Activated T-cell treated with anti-CD3 and anti-CD28 coated beads, Interleukin-2, amount 50 U/mL, for 24 hours (primary cell): ENCODE measurements at places on chromosomes 2 and 18.

DNA sequence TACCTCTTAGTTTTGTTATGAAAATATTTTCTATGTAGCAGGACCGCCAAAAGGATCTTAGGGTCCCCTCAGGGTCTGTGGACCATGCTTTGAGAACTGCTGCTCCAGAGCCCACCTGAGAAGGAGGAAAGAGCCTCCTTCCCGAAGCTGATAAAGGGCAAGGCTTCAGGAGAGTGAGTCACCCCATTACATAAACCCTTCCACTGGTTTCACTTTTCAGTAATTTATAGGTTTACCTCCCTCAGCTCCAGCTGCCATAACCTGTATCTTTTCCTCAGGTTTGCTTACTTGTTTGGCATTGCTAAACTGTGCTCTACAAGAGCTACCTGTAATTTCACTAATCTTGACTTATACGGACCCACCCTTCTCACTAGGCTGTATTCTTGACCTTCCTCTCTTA lies 6.6 kb downstream of the TTLL4 start:
- DNase-seq: no peak

DNA sequence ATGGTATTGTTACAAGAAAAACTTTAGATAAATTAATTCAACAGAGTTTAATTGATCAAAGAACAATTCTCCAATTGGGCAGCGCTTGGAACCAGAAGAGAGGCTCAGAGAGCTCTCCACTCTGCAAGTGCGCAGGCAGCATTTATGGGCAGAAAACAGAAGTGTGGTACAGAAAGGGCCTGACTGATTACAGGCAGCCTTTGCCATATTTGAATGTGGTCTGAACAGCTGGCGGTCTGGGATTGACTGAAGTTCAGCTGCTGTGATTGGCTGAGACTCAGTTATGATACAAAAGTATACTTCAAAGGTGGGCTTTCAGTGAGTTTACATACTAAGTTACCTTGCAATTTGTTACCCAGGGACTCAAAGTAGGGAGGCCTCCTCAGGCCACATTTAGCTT lies 301.3 kb upstream of the ID2 start:
- DNase-seq: no peak

GRCh38 chr2:239308661-239309397 lies 92.0 kb downstream of the HDAC4 start:
- peak; percentile 25 for DNase-seq

GRCh38 chr2:100200985-100201384 lies 58.6 kb upstream of the AFF3 start:
- DNase-seq: no peak

DNA sequence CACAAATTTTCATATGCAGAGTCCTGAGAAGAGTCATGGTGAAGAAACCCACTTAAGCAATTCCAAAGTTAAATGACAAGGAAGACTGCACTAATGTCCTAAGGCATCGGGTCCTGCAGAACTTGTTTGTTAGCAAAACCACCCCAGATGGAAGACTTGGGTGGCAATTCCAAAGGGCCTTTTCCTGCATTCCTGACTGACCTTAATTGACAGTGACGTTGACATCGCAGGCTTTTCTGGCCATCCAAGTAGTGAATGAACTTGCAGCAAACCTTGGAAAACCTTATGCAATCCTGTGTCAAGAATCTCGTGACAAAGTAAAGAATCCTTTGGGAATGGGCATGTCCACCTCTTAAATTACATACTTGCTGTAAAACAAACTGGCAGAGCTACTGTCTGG lies 112.5 kb upstream of the SH3BP4 start:
- no peak for DNase-seq

DNA sequence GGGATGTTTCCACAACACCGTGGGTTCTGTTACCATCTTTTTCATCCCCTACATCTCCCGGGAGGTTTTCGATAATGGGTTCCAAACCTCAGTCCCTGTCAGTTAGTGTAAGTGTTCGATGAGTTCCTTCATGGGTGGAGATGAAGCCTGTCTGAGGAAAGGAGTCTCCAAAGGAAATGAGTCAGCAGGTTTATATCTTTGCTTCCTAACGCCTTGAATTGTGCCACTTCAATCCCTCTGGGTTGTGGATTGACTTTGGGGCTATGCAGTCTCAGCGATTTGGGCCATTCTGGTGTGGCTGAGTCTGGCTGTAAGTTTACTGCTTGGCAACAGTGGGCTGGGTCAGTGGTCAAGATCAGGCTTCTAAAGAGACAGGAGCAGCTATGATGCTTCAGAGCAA lies 1.2 kb downstream of the SERPINB5 start:
- no peak for DNase-seq

DNA sequence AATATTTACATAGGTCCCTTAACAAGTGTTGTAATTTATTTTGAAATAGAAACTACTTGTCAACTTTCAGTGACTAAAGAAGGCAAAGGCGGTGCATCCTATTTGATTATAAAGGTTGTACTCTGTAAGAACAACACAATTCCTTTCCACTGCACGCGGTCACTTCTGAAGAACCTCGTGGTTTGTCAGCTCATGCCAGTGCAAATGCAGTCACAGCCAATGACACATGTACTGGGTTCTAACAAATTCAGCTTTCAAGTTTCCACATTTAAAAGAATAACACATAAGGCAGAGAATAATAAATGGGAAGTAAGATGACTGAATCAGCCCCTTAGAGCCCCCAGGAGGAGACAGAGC lies 39.7 kb downstream of the CYB5A start:
- DNase-seq: no peak

- DNase-seq: no peak
These were observed 487.9 kb upstream of the ID2 start for GRCh38 chr2:8193686-8194615.

- DNase-seq: no peak
These were observed 354.6 kb upstream of the SETBP1 start for GRCh38 chr18:44325903-44326635.

DNA sequence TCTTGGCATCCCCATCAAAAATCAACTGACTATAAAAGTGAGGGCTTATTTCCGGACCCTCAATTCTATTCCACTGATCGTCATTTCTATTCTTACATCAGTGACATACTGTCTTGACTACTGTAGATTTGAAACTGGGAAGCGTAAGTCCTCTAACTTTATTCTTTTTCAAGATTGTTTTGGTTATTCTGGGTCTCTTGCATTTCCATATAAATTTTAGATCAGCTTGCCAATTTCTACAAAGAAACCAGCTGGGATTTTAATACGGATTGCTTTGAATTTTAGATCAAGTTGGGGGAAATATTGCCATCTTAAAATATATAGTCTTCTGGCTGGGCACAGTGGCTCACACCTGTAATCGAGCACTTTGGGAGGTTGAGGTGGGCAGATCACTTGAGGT lies 17.9 kb upstream of the INPP4A start:
- no peak for DNase-seq

GRCh38 chr2:235406430-235406829 lies 87.4 kb upstream of the AGAP1 start:
- DNase-seq: no peak

GRCh38 chr2:63792530-63792929 lies 49.2 kb upstream of the UGP2 start:
- DNase-seq: no peak

DNA sequence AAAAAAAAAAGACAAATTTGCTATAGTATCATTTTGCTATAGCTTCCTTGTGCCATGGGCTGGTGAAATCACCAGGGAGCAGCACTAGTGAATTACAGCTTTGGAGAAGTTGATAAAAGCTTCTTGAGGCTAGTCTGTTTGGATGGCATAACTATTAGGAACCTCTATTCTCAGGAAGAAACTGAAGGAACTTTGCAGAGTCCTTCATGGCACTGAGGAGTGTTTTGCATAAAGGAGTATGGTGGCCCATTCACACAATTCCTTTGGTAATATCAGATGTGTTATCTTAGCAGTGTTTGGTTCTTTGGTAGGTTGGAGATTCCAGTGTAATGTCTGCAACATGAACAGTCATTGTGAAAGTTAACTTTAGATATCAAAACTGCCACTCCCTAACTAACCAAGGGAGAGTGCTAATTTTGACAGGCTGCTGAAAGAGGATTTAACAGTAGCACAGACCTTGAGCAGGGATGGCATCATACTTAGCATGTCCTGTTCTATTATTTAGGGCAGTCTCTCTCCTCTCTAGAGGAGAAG lies 76.6 kb upstream of the ZFP36L2 start:
- DNase-seq: no peak

GRCh38 chr18:73199151-73199550 lies 331.4 kb upstream of the NETO1 start:
- no peak for DNase-seq

- no peak for DNase-seq
These were observed 16.6 kb upstream of the ASPRV1 start for GRCh38 chr2:69977906-69978482.

DNA sequence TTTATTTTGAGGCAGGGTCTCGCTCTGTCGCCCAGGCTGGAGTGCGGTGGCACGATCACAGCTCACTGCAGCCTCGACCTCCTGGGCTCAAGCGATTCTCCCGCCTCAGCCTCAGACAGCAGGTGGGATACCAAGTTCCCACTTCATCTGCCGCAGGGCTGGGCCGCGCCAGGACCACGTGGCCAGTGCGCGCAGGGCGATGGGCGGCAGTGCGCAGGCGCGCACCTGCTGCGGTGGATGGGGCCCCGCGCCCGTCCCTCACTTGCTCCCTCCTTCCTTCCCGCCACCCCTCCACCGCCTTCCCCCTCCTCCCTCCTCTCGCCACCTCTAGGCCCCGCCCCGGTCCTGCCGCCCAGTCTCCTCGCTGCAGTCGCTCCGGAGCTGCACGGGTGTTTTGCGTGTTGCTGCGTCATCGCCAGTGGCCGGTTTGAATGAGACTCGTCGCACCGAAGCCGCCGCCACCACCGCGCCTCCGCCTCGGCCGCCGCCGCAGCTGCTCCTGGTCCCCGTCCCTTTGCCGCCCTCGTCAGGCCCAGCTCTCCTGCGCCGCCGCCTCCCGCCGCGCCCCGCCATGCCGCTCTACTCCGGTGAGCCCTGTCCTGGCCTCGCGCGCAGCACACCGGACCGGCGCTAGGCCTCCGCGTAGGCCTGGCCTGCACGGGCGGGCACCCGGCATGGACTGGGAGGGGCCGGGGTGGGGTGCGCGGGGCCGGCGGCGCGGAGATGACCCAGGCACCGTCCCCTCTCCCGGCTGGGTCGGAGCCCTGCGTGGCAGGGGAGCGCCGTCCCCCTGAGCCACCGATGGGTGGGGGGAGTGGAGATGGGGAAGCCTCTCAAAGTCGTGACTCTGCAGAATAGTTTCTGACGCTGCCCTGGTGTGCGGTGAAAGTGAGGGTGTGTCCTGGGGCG lies at the start of gene USP14:
Gene USP14, plus strand, starts transcription at position 430 of the 909 bp plus-strand sequence. Its CDS starts 142 bp downstream, at position 572.
- peak; percentile 97 for DNase-seq

- DNase-seq: peak; percentile 75
These were observed 18.1 kb downstream of the LPIN2 start for GRCh38 chr18:2994603-2995432.

DNA sequence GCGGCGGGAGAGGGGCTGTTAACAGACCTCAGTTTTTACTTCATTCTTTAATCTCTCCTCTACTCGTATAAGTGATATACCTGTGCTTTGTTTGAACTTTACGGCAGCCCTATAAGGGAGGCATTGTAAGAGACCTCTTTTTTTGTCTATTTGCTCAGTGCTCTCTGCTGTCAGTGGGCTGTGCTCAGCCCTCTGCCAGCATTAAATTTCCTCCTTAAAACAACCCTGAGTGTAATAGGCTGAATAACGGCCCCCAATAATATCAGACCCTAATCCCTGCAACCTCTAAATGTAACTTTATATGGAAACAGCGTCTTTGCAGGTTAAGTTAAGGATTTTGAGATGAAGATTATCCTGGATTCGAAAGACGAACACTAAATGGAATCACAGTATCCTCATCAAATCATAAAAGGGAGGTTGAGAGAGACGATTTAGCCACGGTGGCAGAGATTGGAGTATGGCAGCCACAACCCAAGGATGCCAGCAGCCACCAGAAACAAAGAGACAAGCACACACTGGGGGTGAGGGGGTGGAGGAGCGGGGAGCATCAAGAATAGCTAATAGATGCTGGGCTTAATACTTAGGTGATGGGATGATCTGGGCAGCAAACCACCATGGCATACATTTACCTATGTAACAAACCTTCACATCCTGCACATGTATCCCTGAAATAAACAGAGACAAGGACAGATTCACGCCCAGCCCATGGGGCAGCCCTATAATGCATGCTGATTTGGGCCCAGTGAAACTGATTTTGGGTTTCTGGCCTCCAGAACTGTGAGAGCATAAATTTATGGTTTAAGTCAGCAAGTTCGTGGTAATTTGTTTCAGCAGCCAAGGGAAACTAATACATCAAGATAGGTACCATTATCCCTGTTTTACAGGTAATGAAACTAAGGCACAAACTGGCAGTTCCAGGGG lies 894 bp upstream of the FARSB start:
- DNase-seq: no peak

DNA sequence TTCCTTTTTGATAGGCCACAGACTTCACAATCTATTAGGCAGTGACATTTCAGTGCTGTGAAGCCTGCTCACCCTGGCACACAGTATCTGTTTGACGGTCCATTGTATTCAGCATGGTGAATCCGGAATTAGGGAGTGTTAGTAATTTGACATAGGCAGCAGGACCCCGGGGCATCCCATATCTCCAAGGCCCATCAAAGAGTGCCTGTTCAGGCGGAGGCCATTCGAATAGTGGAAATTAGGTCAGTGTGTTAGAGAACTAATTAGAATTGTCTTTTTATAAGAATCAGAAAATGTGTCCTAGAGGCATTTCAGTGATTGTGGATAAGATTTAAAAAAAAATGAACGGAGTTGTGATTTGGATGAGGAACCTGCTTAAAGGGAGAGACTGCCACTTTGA lies 818.8 kb upstream of the SOX11 start:
- no peak for DNase-seq

DNA sequence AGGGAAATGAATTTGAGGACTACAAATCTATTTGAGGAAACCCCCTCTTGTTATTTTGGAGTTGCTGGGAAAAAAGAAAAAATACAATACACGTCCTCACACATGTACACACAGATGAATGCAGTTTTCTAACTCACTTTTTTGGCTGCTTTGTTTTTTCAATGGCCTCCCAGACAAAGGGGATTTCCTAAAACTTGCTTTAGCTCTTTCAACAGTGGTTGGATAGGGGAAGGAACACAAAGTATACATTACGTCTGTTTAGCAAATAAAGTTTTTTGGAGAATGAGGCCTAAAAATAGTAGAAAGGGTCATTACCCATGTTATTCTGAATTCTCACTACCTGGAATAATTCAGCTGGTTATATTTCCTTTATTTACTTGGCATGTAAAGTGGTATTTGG lies 125.3 kb upstream of the ITGB6 start:
- no peak for DNase-seq

- no peak for DNase-seq
These were observed 9.0 kb downstream of the MAB21L4 start for GRCh38 chr2:240886678-240887609.

GRCh38 chr2:232439758-232440135 lies 16.2 kb upstream of the ALPI start:
- DNase-seq: no peak

DNA sequence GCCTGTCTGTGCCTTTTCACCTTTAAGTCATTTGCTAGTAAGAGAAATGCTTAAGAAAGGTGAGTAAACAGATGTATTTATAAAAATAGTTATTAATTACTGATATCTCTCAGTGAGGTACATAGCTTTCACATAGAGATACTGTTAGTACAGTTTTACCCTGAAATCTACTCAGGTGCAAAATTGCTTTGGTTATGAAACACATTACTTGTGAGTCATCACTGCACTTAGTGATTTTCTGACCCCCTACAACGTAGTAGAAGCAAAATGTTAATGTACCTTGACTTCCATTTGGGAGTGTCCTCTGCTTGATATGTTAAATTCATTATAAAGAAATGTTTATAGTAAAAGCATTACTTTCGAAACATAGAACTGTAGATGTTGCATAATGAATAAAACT lies 6.5 kb downstream of the GLS start:
- no peak for DNase-seq
